ENCODE measurements at places on chromosomes 5 and 9.

GRCh38 chr5:136087961-136088871 lies 44.4 kb upstream of the SMAD5 start:
- DNase-seq: no peak

- no peak for DNase-seq
Observed at GRCh38 chr9:133506653-133507038, 18.1 kb downstream of the MYMK start.

- DNase-seq: no peak
Observed at GRCh38 chr9:35649431-35650340, 1.0 kb downstream of the SIT1 start.

DNA sequence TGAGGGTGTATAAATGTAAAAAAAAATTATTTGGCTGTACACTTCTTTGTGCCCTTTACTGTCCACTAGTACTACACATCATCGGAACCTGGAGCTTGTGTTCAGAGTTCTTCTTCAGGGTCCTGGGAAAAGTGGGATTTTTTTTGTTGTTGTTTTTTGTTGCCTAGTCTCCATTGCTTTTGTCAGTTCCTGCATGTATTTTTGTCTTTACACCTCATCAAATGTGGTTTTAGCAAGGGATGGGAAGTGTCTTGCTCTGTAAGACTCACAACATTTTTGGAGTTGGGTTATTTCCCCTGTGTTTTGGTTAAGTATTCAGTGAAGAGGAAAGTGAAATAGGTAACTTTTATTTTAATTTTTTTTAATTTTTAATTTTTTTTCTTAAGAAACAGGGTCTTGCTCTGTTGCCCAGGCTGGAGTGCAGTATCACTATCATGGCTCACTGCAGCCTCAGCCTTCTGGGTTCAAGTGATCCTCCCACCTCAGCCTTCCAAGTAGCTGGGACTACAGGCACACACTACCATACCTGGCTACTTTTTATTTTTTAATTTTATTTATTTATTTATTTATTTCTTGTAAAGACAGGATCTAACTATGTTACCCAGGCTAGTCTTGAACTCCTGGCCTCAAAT lies 40.7 kb downstream of the GARNL3 start:
- no peak for DNase-seq

GRCh38 chr5:56481428-56482357 lies 248.6 kb upstream of the ANKRD55 start:
- no peak for DNase-seq

GRCh38 chr9:99030092-99030511 lies 74.8 kb upstream of the TGFBR1 start:
- no peak for DNase-seq

DNA sequence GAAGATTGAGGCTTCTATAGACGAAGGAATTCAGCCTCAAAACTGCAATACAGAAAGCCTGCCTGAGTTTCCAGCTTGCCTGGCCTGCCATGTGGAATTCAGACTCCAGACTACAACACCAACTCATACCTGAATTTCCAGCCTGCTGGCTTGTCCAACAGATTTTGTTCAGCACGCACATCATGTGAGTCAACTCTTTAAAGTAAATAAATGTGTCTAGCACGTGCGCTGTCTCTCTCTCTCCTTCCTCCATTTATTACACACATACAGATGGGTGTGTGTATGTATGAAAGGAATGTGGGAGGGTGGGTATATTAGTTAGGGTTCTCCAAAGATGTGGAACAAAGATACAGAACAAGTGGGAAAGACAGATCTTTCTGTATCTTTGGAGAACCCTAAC lies 82.4 kb upstream of the TAS2R1 start:
- DNase-seq: no peak

DNA sequence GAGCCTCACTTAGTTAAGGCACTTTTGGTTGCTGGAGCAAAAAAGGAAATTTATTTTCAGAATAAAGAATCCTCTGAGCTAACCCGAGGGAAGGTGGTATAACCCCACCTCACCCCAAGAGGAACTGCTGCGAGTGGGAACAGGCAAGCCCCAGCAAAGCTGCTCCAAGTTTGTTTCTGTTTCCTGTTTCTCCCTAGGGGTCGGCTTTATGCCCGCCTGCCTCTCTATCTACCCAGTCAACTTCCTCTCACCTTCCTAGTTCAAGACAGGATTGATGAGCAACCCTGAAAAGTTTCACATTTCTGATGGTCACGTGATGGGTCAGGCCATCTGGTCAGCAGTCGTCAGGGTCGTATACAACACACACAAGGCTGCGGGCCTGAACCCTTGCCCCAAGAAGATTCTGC lies 31.1 kb downstream of the TRIO start:
- no peak for DNase-seq

- no peak for DNase-seq
Observed at GRCh38 chr5:128121651-128122050, 38.1 kb downstream of the SLC12A2 start.

GRCh38 chr5:22896152-22896551 lies 43.0 kb upstream of the CDH12 start:
- DNase-seq: no peak

GRCh38 chr9:131693651-131694597 lies 46.0 kb downstream of the RAPGEF1 start:
- no peak for DNase-seq

GRCh38 chr5:175305251-175305650 lies 138.7 kb downstream of the DRD1 start:
- DNase-seq: no peak

GRCh38 chr5:168104811-168105481 lies 186.5 kb upstream of the WWC1 start:
- DNase-seq: no peak

DNA sequence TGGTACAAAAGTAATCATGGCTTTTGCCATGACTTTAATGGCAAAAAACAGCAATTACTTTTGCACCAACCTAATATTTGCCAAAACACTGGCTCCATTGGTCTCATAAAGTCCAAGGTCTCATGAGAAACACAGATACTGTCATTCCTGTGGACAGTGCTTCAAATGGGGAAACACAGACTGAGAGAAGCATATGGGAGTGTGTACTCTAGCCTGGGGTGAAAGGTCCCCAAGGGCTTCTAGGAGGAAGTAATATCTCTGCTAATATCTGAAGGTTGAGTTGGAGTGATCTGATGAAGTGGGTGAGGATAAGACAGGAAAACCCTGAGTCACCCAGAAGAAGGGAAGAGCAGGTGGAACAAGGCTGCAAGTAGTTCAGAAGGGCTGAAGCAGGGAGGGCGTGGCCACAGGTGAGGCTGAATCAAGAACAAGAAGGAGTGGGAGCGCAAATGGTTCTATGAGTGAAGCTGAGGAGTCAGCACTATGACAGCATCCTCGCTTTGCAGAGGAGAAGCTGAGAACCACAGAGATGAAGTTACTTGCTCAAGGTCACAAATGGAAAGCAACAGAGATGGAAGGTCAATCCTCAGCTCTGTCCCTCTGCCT lies 164.1 kb downstream of the ASTN2 start:
- DNase-seq: no peak

DNA sequence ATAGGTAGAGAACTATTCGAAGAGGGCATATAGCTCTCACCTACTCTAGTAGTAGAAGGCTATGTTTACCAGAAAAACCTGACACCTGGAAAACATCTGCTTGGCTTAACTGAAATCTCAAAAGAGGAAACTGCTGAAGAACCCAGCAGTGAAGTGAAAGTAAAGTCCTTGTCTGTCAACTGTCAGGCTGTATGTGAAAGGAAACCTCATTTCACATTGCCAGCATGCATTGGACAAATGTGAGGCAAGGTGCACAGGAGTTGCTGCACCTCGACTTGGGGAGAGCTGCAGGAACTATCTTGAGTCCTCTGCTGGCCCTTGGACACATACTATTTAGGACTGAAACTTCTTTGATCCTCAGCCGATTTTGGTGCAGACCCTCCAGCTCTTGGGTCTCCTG lies 53.3 kb downstream of the NREP start:
- DNase-seq: no peak

DNA sequence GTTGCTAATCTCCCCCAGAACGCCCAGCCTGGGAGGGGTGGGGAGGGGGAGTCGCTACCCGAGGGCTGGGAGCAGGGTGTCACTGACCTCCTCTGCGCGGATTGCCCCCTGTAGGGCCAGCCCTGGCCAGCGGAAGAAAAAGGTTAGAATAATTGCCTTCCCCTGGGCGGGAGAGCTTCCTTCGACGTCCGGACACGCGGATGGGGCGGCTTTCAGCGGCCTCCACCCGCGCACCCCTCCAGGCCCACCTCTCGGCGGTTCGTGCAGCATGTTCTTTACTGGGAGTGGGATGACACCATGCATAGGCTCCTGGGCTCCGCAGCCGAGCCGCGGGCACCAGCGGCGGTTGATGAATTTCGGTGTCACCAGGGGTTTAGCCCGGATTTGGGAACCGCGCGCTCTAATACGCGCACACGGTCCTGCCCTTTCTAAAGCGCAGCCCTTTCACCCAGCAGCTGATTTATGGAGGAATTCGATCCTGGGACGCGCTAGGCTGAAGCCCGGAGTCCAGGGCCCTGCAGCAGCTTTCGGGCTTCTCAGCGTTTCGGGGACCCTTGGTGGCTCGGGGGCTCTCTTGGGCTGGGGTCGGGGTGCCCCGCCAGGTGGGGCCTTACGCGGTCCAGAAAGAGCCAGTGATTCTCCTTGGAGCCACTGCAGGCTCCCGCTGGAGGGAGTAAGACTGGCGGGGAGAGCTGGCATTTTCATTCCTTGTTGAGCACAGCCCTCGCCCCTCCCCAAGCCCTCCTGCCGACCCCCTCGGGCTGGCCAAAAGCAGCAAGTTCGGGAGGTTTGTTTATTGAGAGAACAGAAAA lies 10.1 kb downstream of the LMX1B start:
- DNase-seq: no peak

GRCh38 chr9:37547328-37547878 lies 28.8 kb downstream of the FBXO10 start:
- DNase-seq: no peak

DNA sequence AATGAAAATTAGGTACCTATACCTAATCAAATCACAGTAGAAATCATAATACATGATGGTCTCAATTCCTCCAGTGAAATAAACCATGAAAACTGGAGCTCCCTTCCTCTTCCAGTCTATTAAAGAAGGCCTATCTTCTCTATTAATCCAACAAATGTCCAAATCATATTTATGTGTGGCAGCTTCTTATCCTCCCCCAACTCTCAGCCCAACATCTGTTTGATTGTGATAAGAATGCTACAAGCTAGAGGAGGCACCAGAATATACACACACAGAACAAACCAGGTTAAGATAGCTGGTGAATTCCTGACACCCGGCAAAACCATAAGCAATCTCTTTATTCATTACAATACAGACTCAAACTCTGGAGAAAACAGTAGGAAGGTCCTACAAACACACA lies 110.8 kb downstream of the FBXL17 start:
- DNase-seq: no peak

DNA sequence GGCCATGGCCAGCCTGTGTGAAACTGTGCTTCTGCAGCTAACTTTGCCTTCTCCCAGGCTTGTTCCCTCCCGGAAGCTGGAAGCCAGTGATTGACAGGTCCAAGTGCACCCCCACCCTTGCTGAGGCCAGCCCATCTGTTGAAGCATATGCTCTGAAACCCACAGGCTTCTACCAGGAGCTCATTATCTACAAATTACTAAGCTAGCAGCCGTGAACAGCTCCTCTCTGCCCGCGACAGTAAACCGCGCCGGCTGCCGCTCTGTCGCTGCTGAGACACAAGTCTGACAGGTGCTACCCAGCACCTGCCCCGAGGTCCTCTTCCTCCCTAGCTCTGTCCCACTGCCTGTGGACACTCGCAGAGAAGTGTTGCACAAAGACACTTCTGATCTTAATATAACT lies 490.9 kb downstream of the GADD45G start:
- DNase-seq: no peak

GRCh38 chr5:52802272-52802973 lies 14.7 kb downstream of the ITGA1 start:
- DNase-seq: no peak

DNA sequence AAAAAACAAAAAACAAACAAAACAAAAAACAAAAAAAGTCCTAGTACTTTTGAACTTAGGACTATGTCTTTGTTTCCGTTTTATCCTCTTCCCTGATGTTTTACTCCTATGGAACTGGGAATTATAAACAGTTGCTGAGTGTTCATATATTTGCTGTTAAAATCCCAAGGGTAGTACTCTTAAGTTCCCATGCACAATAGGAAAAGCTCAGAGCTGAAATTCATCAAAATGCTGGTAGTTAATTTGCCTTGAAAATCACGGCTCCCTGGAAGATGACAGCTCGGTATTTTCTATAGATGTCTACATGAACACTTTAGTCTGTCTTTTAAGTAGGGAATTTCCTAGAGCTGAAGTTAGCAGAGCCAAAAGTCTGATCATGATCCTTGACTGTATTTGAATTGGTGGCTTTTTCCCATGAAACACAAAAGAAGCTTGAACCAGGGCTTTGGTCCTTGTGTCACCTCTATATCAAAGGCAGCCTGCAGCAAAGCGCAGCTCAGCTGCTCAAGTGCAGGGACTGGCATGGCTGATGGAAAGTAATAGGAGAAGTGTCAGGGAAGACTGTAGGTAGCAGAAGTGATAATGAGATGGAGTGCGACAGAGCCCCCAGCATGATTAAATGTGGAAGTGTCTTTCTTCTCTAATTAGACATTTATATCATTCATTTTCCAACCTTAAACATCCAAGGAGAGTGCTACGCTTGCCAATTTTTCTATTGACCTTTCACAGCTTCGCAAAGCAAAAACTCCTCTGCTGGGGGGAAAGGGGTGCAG lies 310.9 kb downstream of the TRIM36 start:
- no peak for DNase-seq

GRCh38 chr9:94056442-94056974 lies 27.8 kb upstream of the PTPDC1 start:
- no peak for DNase-seq

- DNase-seq: no peak
Observed at GRCh38 chr5:177412603-177413233, 3.4 kb upstream of the F12 start.

GRCh38 chr5:114544561-114544960 lies 182.7 kb downstream of the KCNN2 start:
- DNase-seq: no peak

DNA sequence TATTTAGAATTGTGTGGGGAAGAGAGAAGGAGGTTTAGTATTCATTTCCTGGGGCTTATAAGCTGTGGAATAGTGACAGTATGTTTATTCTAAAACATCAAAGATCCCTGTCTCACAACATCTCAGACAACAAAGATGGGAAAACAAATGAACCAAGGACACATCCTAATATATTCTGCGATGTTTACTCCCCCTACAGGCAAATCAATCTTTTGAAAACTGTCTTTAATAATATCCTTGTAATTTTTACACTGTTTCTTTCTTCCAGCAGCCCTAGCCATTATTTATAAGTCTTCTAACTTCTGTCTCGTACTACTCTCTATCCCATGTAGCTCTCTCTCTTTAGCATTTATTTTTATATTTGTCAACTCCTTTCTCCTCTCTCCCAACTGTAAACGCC lies 33.5 kb upstream of the TMEM252 start:
- no peak for DNase-seq

GRCh38 chr5:33341351-33341750 lies 99.4 kb upstream of the TARS1 start:
- DNase-seq: no peak

DNA sequence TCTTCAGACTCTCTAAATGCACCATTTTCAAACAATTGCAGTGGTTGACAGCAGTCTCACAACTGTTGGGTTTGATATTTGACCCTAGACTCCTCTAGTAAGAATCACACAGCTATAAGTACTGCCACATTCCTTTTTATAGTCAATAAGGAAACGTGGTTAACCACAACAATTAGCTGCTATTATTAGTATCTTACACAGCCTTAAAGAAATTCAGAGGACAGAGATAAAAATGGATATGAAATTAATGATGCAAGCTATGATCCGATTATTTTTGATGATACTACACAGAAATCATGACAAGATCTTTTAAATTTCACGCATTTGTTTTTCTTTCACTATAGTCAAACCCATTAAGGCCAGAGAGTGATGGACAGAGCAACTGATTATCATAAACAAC lies 288.6 kb upstream of the C9orf72 start:
- DNase-seq: no peak
